ENCODE measurements at places on chromosomes 11 and 22. TPM values are rescaled to one million over a fixed set of nuclear protein-coding genes. Genes with fewer than 3 reads are reported as not detected.
A peak's percentile ranks its signal among the peaks of the same experiment; 100 is the strongest.

GRCh38 chr11:90223248-90223585 is 368 bp upstream of the CHORDC1 start:
- no peaks in the 10 kb centered on the region for H3K27me3 ChIP-seq
- DNase-seq = no peak
- peaks cover 38% of the 10 kb centered on the region for H3K4me1 ChIP-seq
- peak overlapping the region; percentile 98 for H3K4me3 ChIP-seq
- peak overlapping the region; percentile 97 for H3K27ac ChIP-seq

OR4B1 gene
- not detected for total RNA-seq

PIM3 gene
- 45.7 TPM for total RNA-seq

- peaks cover 12% of the 10 kb centered on the region for H3K27me3 ChIP-seq
- H3K4me3 ChIP-seq = peak overlapping the region; percentile 89
- peaks cover 68% of the 10 kb centered on the region for H3K36me3 ChIP-seq
- peaks cover 56% of the 10 kb centered on the region for H3K4me1 ChIP-seq
These were observed 1.1 kb downstream of the NLRP6 start for GRCh38 chr11:279040-279965.

GRCh38 chr11:11857769-11858168 is 16.0 kb downstream of the USP47 start:
- peaks cover 35% of the 10 kb centered on the region for H3K4me1 ChIP-seq
- no peaks in the 10 kb centered on the region for H3K27me3 ChIP-seq
- H3K27ac ChIP-seq = no peak overlapping the region
- H3K36me3 ChIP-seq = no peaks in the 10 kb centered on the region
- no peak overlapping the region for H3K4me3 ChIP-seq

DNA sequence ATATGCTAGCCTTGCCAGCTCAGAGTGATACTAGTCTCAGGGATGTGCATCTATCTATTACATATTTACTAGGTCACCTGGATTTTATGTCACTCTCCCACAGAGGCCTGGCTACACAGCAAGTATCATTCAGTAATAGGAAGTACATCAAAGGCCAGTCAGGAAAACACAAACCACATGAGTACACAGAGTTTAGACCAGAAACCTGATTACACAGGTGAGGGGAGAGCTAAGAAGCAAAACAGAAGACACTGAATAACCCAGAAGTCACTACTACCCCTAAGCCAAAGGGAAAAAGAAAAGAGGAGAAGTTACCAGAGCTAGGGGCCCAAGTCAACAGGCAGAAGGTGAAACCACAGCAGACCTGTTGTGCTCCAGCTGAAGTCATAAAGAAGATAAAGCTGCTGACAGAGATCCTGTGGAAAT is 13.3 kb downstream of the LPXN start:
- peaks cover 48% of the 10 kb centered on the region for H3K4me1 ChIP-seq
- no peaks in the 10 kb centered on the region for H3K27me3 ChIP-seq
- no peak for DNase-seq
- peak overlapping the region; percentile 49 for H3K27ac ChIP-seq
- H3K4me3 ChIP-seq = no peak overlapping the region
- H3K36me3 ChIP-seq = peaks cover 44% of the 10 kb centered on the region

FAM180B gene
- not detected for total RNA-seq

CACNA1I gene
- 0.60 TPM for total RNA-seq

GRCh38 chr22:22938672-22939587 is 51.3 kb downstream of the IGLL5 start:
- peaks cover 9% of the 10 kb centered on the region for H3K4me1 ChIP-seq
- no peak overlapping the region for H3K27ac ChIP-seq
- peaks cover 13% of the 10 kb centered on the region for H3K27me3 ChIP-seq
- no peak for DNase-seq

- no peak for DNase-seq
- peaks cover 90% of the 10 kb centered on the region for H3K4me1 ChIP-seq
- H3K27ac ChIP-seq = peak overlapping the region; percentile 76
These were observed 99.8 kb downstream of the STIM1 start for GRCh38 chr11:3955299-3955665.

CPT1A gene
- total RNA-seq = 63.2 TPM

DNA sequence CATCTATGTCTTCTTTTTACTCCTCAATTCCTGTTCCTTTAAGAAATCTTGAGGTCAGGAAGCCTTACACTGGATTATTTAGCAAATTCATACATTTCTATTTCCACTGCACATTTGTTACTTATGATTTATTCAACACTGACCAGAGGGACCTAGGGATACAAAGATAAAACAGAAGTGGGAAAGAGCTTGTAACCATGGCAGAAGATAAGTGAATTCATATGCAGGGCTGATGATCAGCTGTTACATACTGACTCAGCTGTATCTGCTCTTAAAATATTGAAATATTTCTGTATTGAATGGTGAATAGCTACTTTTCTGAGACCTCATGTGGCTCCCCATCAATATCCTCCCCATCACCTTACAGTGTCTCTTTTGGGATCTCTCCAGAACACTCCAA is 25.2 kb downstream of the HORMAD2 start:
- DNase-seq = no peak
- H3K36me3 ChIP-seq = peaks cover 6% of the 10 kb centered on the region
- H3K4me1 ChIP-seq = peaks cover 68% of the 10 kb centered on the region
- H3K27ac ChIP-seq = peak overlapping the region; percentile 83
- H3K4me3 ChIP-seq = no peak overlapping the region
- no peaks in the 10 kb centered on the region for H3K27me3 ChIP-seq

TMA7B gene
- total RNA-seq = 8.6 TPM

OR51T1 gene
- not detected for total RNA-seq

GRCh38 chr11:119518746-119519730 is 96.1 kb upstream of the THY1 start:
- H3K36me3 ChIP-seq = no peaks in the 10 kb centered on the region
- H3K4me3 ChIP-seq = no peak overlapping the region
- H3K27me3 ChIP-seq = peaks cover 3% of the 10 kb centered on the region
- H3K4me1 ChIP-seq = no peaks in the 10 kb centered on the region
- no peak overlapping the region for H3K27ac ChIP-seq

DNA sequence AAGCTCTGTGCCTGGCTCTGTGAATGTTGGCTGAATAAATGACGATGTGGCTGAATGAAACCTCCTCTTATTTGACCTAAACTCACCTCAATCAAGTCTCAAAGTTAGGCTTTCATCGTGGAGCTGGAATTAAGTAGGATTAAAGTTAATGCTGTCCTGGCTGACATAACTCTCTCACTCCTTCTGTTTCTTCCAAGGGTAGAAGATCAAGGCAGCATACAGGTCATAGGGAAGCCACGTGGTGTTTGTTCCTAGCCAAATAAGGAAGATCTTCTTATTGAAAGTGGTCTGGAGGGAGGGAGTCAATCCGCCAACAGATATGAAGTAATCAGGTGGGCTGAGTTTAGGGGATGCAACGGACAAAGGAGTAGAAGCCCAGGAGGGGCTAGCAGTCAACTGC is 59.5 kb downstream of the TRIM29 start:
- no peaks in the 10 kb centered on the region for H3K4me1 ChIP-seq
- peaks cover 12% of the 10 kb centered on the region for H3K36me3 ChIP-seq
- peaks cover 9% of the 10 kb centered on the region for H3K27me3 ChIP-seq
- H3K27ac ChIP-seq = no peak overlapping the region
- no peak overlapping the region for H3K4me3 ChIP-seq
- DNase-seq = no peak

GRCh38 chr11:128294001-128294670 is 293.2 kb downstream of the ETS1 start:
- no peak for DNase-seq
- H3K4me1 ChIP-seq = peaks cover 96% of the 10 kb centered on the region
- H3K36me3 ChIP-seq = peaks cover 60% of the 10 kb centered on the region
- H3K27me3 ChIP-seq = no peaks in the 10 kb centered on the region
- no peak overlapping the region for H3K4me3 ChIP-seq

- peaks cover 6% of the 10 kb centered on the region for H3K27me3 ChIP-seq
- H3K27ac ChIP-seq = no peak overlapping the region
- H3K4me1 ChIP-seq = no peaks in the 10 kb centered on the region
- H3K4me3 ChIP-seq = no peak overlapping the region
- H3K36me3 ChIP-seq = no peaks in the 10 kb centered on the region
These were observed 1.1 kb downstream of the SPATA19 start for GRCh38 chr11:133844217-133844616.

DNA sequence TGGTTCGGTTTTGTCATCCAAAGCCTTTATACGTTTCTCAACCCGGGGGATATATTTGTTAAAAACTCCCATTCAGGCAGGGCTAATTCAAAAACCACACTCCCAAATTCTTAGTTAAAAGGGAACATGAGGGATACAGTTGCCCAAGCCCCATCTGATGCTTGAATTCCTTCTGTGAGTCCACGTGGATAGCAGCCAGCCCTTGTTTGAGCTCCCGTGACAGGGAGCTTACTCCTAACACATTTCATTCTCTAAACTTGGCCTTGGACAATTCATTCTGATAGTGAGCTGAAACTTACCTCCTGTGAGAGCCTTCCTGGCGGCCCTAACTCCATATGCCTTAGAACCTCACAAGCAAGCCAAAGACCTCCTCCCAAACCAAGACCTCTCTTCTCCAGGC is 357.5 kb downstream of the TENM4 start:
- no peaks in the 10 kb centered on the region for H3K4me1 ChIP-seq
- no peak for DNase-seq
- no peaks in the 10 kb centered on the region for H3K27me3 ChIP-seq
- H3K4me3 ChIP-seq = no peak overlapping the region
- H3K36me3 ChIP-seq = no peaks in the 10 kb centered on the region

DNA sequence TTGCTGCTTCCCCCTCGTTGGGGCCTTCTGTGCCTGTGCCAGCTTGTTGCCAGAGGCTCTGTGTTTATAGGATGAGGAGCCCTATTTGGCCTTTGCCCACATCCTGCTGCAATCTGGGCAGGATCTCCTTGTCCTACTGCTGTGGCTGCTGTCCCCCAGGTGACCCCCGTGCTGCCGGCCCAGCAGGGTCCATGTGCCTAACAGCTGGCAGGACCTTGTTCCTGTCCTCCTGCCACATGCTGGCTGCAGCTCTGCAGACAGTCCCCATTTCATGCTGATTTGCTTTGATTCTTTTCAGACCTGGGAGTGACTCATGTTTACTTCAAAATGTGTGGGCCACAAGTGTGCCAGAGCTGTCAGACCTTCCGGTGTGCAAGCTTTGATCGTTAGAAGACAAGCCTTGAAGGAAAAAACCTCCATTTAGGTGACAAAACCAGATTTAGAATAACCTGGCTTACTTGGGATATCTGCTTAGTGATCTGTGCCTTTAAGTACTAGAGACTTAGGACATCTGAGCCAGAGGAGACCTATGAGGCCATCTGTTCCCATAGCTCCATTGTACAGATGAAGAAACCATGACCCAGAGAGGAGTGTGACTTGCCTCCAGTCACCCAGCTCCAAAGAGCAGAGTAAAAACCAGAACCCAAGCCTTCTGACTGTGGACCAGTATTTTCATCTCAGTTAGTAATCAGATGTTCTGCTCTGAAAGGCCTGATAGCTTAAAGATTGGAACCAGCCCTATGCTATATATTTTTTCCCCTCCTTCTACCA is 11.1 kb downstream of the NAV2 start:
- H3K27me3 ChIP-seq = peaks cover 8% of the 10 kb centered on the region
- no peak overlapping the region for H3K4me3 ChIP-seq
- peak overlapping the region; percentile 73 for H3K27ac ChIP-seq
- DNase-seq = peak; percentile 58
- peaks cover 19% of the 10 kb centered on the region for H3K4me1 ChIP-seq

DNA sequence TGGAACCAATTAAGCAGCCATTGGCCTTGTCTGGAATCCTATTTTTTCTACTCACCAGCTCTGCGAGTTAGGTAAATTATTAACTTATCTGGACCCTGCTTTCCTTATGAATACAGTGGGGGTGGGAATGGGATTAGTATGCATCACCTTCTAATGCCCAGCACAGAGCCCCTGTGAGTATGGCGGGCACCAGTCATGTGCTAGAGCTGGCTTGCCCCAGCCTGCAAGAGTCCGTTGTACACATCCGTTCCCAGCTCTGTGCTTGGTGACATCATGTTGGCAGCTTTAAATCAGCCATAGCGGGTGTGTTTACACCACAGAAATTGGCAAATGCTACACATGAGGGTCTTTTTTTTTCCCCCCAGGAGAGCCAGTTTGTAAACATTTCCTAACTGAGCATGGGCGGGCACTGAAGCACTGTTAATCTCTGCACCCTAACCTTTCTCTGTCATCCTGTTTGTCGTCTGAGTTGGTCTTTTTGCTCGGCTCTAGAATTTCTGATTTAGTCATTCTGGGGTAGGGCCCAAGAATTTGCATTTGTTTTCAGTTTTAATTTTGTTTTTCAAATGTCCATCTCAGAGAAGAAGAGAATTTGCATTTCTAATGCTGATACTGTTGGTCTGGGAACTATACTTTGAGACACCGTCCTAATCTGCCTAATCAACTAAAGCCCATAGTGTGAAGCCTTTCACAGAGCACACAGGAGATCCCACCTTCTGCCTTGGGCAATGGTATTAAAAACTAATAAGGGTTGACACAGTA is 130.3 kb upstream of the TBCEL start:
- no peak for DNase-seq
- H3K27me3 ChIP-seq = peaks cover 2% of the 10 kb centered on the region
- H3K4me3 ChIP-seq = no peak overlapping the region
- H3K4me1 ChIP-seq = no peaks in the 10 kb centered on the region

- H3K27ac ChIP-seq = no peak overlapping the region
- H3K4me1 ChIP-seq = peaks cover 20% of the 10 kb centered on the region
- H3K4me3 ChIP-seq = no peak overlapping the region
- no peak for DNase-seq
These were observed 4.0 kb downstream of the LMO2 start for GRCh38 chr11:33887886-33888285.

GRCh38 chr11:78987748-78988147 is 413.1 kb upstream of the NARS2 start:
- H3K27ac ChIP-seq = no peak overlapping the region
- H3K36me3 ChIP-seq = no peaks in the 10 kb centered on the region
- H3K4me3 ChIP-seq = no peak overlapping the region

DNA sequence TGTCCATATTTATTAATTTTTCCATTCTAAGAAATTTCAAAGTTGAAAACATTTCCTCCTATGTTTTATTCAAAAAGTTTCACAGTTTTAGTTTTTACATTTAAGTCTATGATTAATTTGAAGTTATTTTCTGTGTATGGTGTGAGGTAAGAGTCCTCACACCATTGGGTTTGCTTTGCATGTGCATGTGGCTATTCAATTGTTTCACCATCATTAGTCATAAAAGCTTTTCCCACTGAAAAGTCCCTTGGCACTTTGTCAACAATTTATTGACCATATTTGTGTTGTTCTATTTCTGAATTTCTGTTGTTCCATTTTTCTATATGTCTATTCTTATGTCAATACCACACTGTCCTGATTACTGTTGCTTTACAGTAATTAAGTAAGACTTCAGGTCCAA is 186.5 kb downstream of the KIF18A start:
- no peaks in the 10 kb centered on the region for H3K27me3 ChIP-seq
- H3K4me1 ChIP-seq = no peaks in the 10 kb centered on the region
- H3K36me3 ChIP-seq = no peaks in the 10 kb centered on the region
- no peak overlapping the region for H3K27ac ChIP-seq
- DNase-seq = no peak

DNA sequence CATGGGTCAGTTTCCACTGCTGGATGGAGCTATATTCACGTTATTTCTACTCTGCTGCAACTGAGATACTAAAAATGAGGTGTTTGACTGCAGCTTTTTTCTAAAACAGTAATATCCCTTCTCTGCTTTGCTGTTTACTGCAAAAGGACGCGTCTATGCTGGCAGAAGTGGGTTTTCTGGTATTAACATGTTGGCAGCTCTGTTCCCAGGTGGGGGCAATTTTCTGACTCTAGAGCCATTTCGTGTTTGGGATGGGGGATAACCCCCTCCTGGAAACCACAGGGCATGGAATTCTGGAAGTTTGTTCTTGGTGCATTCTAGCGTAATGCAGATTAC is 4.9 kb downstream of the GRK2 start:
- no peaks in the 10 kb centered on the region for H3K27me3 ChIP-seq
- DNase-seq = no peak
- peak overlapping the region; percentile 98 for H3K4me3 ChIP-seq
- H3K4me1 ChIP-seq = peaks cover 73% of the 10 kb centered on the region
- peak overlapping the region; percentile 99 for H3K27ac ChIP-seq

Data from activated CD8-positive, alpha-beta T cell treated with anti-CD3 and anti-CD28 coated beads, Interleukin-2, amount 10 ng/mL, durations not matched to agents 7 days and 5 days (primary cell).